Left cardiac atrium (tissue), 4 donors: ENCODE measurements at places on chromosomes 2 and 18. TPM values are rescaled to one million over a fixed set of nuclear protein-coding genes. Genes with fewer than 3 reads are reported as not detected.

ANKRD30B gene
- not detected for total RNA-seq

SKOR2 gene
- not detected for total RNA-seq

C2orf72 gene
- total RNA-seq: 0.15 TPM

MARCHF4 gene
- not detected for total RNA-seq

ST3GAL5 gene
- 10.6 TPM for total RNA-seq

VWA3B gene
- not detected for total RNA-seq

TUBA4B gene
- not detected for total RNA-seq

NOSTRIN gene
- total RNA-seq: 16.1 TPM

EHD3 gene
- total RNA-seq: 11.7 TPM

NTSR2 gene
- 0.24 TPM for total RNA-seq

BOLL gene
- total RNA-seq: not detected

KIF1A gene
- total RNA-seq: 51.5 TPM

NCKAP5 gene
- 6.2 TPM for total RNA-seq

CGREF1 gene
- total RNA-seq: 5.6 TPM
